ENCODE measurements at places on chromosomes 13 and 19. TPM values are rescaled to one million over a fixed set of nuclear protein-coding genes. Genes with fewer than 3 reads are reported as not detected.

GRCh38 chr13:40141859-40142555 is 486.5 kb downstream of the COG6 start:
- no peaks in the 10 kb centered on the region for H3K4me1 ChIP-seq
- no peak for DNase-seq
- no peak overlapping the region for H3K27ac ChIP-seq
- H3K4me3 ChIP-seq: no peak overlapping the region
- H3K36me3 ChIP-seq: no peaks in the 10 kb centered on the region

DNA sequence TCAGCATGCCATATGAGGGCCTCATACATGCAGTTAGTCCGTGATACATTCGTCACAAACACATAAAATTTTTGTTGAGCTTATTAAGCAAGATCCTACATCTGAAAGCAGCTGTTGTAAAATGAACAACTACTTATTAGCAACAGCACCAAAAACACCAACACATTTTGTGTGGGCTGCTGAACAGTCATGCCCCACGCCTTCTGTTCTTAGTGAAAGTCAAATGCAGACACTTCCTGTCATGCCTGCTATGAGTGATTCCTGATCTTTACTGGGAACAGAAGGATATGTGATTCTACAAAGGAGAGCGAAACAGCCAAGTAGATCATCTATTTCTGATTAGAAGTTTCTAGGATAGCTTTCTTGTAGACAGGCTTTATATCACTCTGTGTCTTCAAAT is 4.2 kb upstream of the B3GLCT start:
- no peaks in the 10 kb centered on the region for H3K27me3 ChIP-seq
- no peaks in the 10 kb centered on the region for H3K4me1 ChIP-seq
- no peak overlapping the region for H3K4me3 ChIP-seq
- no peak overlapping the region for H3K27ac ChIP-seq

DNA sequence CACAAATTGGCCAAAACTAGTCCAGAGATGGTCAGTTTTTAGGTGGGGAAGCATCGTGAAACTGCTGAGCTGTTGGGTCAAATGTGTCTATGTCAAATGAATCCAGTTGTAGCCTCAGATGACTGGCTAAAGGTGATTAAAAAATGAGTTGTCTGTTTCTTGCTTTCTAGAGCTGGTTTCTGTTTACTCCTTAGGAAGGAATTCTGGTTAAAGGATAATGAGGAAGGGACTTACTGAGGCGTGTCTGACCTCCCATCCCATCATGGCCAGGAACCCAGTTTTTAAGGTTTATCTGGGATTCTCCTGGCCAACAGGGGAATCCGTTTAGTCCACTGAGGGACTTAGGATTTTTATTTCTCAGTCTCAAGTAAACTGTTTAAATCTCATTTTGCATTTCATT is 256.5 kb downstream of the UQCRFS1 start:
- H3K4me3 ChIP-seq: no peak overlapping the region
- no peaks in the 10 kb centered on the region for H3K4me1 ChIP-seq
- no peaks in the 10 kb centered on the region for H3K27me3 ChIP-seq
- no peak for DNase-seq

- peaks cover 31% of the 10 kb centered on the region for H3K4me1 ChIP-seq
- peak overlapping the region; percentile 92 for H3K27ac ChIP-seq
- H3K4me3 ChIP-seq: no peak overlapping the region
- no peaks in the 10 kb centered on the region for H3K27me3 ChIP-seq
These were observed 2.2 kb upstream of the ESD start for GRCh38 chr13:46799139-46799538.

DNA sequence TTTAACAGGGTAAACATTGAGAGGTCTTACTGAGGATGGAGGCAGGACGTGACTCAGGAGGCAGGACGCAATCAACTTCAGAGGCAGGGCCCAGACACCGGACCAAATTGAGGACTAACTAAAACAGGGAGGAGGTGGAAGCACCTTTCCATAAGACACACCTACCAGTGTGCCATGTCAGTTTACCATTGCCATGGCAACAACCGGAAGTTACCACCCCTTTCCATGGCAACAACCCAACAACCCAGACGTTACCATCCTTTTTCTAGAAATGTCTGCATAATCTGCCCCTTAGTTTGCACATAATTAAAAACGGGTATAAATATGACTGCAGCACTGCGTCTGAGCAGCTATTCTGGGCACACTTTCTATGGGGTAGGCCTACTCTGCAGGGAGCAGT is 53.5 kb upstream of the SOX21 start:
- no peaks in the 10 kb centered on the region for H3K4me1 ChIP-seq
- no peak overlapping the region for H3K27ac ChIP-seq
- H3K36me3 ChIP-seq: no peaks in the 10 kb centered on the region
- no peak for DNase-seq

Gene SLC25A41
- total RNA-seq: not detected

Gene ITGBL1
- 47.1 TPM for total RNA-seq

Data from ascending aorta (tissue), 2 donors.